Left lung (tissue), 14 donors: ENCODE measurements at places on chromosomes 11 and 22. TPM values are rescaled to one million over a fixed set of nuclear protein-coding genes. Genes with fewer than 3 reads are reported as not detected.

Gene OR51E2
- polyA plus RNA-seq = 0.15 TPM

Gene ANO3
- 0.57 TPM for polyA plus RNA-seq

GRCh38 chr11:131504199-131504949 is 134.0 kb downstream of the NTM start:
- DNase-seq = no peak

DNA sequence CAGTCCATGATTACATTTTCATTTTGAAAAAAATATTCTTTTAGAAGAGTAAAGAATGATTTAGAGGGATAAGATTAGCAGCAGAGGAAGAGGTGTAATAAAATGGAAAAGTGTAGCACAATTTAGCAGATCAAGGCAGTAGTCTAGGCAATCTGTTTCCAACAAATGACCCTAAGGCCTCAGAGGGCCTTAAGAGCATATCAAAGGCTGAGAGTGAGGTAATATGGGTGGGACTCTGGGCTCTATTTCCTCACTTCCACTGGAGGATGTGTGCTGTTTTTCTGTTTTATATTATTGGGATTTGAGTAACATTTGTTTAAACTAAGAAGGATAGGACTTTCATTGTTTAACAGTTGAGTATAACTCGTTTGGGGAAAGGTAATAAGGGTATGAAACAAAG is 28.8 kb downstream of the CCDC81 start:
- DNase-seq = no peak

GRCh38 chr11:11534981-11535380 is 86.8 kb downstream of the GALNT18 start:
- no peak for DNase-seq
